B cell (primary cell): ENCODE measurements at places on chromosomes 1 and 21. TPM values are rescaled to one million over a fixed set of nuclear protein-coding genes. Genes with fewer than 3 reads are reported as not detected.

DNA sequence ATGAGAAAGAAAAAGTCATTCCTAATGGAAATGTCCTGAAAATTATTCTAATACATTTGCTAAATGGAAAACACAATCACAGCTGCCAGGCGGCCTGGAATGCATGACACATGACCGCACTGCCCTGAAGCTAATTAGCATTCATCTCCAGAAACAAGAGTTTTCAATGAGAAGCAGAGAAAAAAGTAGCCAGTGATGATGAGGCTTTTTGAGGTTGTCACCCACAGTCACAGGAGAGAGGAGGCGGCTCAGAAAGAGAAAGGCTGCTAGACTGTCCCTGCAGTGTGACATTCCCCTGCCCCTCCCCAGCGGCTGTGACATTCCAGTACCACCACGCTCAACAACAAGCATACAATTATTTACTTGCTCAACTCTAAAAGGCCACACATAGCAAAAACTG is 122.9 kb upstream of the KRTAP19-8 start:
- DNase-seq, result no peak

GRCh38 chr1:54114955-54115354 is 37.8 kb downstream of the CDCP2 start:
- no peak for DNase-seq

DNA sequence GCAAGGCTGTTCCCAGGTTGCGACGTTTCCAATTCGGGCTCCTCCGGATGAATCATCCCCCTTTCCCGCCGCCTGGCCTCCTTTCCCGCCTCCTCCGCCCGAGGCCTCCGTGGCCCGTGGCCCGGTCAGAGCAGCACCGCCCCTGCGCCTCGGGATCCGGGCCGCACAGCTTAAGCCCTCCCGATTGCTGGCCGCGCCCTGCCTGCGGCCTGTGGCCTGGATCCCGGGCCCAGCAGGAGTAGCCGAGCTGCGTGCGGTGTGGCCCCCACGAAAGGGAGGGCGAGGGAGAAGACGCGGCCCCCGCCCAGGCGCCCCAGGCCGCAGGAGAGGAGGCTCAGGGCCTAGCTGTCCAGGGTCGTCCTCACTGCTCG is 1.0 kb downstream of the TMEM200B start:
- no peak for DNase-seq

DNA sequence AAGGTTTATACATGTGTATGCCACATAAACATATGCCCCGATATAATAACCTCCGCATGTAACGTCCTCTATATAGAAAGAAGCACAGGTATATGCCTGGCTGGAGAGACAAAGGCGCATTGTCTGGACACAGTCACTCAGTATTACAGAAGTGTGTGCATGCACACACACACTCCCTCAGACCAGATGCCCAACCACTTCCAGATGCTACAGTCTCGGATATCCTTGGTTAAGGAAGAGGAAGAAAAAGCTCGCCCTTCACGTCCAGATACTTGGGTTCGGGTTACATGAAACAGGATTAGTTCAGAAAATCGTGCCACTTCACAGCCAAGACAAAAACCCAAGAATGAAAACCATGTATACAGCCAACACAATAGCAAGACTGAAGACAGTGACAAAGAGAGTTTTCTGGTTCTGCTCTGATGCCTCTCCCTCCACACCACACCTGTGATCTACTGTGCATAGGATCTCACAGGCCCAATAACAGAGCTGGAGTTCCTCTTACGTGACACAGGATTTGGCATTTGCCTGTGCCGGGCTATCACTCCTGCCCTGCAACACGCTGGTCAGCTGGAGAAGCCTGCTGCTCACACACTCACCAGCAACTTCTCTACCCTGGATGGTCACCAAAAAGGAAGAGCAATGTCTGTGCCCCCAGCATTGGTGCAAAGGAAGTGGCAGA is 75.0 kb downstream of the SSBP3 start:
- DNase-seq, result no peak

DNA sequence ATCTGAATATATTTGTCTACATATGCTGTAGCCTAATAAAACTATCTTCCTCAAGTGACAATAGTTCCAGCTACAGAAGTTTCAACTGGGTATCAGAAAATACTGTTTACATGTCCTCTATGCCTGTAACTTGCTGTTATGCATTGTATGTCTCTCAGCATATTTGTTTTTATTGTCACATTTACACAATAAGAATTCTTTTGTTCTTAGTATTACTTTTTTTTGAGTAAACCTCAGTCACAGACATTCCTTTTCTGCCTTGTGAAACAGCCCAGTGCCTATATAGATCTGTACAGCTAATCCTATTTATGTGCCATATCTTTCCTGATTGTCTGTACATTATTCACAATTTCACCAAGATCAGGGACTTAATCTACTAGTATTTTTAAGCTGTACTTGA is 565.2 kb downstream of the NEGR1 start:
- DNase-seq, result no peak

- DNase-seq, result no peak
Measured at GRCh38 chr1:62904856-62905225, 120.9 kb downstream of the ATG4C start.

GRCh38 chr1:186175588-186175987 is 199.5 kb downstream of the TPR start:
- DNase-seq, result no peak

- no peak for DNase-seq
Measured at GRCh38 chr21:34031835-34032370, 41.5 kb upstream of the MRPS6 start.

DNA sequence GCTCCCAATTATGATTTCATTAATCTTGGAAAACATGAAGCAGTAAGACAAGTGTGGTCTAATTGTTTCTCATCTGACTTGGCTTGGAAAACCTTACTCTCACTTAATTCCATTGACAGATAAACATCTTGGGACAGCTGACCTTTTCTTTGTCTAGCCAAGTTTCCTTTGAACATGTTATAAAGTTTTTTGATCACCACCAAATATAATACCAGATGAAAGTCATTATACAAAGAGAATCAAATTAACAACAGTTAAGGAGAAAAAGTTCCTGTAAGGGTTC is 50.2 kb downstream of the ALG14 start:
- no peak for DNase-seq

DNA sequence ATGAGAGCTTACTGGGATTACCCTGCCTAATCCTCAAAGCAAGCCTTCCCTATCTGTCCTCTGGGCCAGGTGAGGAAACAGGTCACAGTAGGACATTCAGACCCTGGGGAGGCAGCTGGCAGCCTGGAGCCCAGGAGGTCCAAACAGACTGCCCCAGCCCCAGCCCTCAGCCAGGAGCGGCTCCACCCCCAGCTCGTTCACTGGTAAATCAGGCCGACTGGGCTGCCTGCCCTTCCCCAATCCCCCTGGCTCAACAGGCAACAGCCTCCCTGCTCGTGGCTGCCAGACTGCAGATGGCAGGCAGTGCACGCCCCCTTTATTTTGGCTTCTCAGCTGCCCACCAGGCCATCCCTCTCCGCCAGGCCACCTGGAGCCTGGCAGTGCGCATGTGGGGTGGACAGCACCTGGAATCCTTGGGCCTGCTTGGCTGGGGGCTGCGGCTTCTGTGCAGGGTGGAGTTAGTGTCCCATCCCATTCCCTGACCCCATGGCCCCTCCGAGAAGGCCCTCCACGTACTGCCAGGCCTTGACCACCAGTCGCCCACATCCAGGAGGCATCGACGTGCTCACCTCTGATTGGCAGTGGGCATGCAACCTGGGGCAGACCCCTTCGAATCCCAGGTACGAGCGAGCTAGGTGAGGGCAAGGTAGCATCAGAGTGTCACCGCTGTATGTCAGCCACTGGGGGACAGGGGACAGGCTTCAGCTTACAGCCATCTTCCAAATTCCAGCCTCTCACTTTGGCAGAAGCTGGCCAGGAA is 11.2 kb upstream of the ZNF670 start:
- DNase-seq, result no peak

GRCh38 chr1:55309786-55310504 is 94.8 kb upstream of the USP24 start:
- no peak for DNase-seq

- no peak for DNase-seq
Measured at GRCh38 chr1:226602186-226603021, 53.8 kb downstream of the STUM start.

GRCh38 chr1:236000781-236001180 is 64.1 kb downstream of the NID1 start:
- no peak for DNase-seq

DNA sequence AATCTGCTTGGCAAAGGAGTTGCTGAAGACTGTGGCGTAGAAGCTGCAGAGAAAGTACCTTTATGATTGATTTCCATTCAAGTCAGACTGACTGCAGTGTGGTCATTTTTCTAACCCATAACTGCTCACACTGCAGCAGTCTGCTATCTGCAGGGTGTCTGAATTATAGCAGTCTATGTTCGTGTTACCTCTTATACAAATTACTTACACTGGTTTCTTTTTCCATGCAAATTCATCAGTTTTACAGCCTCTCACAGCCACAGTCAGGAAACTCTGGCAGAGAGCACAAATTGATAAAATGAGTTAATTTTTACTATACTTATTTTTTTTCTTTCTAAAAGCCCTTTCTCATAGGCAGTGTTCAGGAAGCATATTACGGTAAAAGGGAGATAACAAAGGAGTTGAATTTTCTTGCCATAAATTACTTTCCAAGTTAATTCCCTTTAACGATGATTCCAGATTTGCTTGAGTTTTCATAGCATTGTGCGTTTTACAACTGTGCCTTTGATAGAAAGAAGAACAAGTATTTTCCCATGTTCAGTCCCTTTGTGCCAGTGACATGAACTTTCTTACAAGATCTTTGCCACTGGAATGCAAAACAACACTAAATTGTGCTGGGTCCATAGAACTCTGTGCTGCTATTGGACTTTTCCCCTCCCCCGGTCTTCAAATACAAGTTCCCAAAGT is 261.5 kb downstream of the NFIA start:
- DNase-seq, result no peak

GRCh38 chr1:155083052-155083541 is 4.5 kb downstream of the EFNA3 start:
- DNase-seq, result no peak

DNA sequence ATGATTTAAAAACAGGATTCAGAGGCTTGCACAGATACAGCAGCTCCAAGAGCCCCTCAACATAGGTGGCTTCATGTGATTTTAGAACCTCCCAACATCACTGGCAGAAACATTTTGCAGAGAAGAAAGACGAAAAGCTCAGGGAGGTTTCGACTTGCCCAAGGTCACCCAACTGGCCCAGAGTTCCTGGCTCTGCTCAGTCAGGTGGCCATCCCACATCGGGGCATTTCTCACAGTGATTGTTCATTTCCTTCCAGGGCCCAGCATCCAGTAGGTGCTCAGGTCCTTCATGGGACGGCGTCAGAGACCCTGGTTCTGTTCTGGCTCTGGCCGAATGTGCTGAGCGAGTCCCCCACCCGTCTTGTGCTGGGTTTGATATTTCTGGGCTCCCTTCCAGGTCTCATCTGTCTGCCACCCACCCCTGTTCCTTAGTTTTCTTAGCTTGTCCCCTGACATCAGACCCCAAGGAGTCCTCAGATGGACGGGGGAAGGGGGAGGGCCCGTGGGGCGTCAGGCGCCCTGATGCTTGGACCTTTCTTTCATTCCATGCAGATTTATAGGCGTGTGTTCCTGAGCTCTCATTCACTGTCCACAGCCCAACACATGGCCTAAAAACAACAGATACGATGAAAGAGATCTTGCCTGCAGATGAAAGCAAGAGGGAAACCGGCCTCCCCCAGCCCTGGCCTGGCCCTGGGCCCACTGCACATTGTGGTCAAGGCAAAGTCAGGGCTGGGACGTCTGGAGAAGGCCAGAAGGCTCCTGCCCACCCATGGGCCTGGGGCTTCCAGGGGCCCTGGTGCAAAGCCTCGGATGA is 123.1 kb upstream of the ZBTB40 start:
- no peak for DNase-seq

DNA sequence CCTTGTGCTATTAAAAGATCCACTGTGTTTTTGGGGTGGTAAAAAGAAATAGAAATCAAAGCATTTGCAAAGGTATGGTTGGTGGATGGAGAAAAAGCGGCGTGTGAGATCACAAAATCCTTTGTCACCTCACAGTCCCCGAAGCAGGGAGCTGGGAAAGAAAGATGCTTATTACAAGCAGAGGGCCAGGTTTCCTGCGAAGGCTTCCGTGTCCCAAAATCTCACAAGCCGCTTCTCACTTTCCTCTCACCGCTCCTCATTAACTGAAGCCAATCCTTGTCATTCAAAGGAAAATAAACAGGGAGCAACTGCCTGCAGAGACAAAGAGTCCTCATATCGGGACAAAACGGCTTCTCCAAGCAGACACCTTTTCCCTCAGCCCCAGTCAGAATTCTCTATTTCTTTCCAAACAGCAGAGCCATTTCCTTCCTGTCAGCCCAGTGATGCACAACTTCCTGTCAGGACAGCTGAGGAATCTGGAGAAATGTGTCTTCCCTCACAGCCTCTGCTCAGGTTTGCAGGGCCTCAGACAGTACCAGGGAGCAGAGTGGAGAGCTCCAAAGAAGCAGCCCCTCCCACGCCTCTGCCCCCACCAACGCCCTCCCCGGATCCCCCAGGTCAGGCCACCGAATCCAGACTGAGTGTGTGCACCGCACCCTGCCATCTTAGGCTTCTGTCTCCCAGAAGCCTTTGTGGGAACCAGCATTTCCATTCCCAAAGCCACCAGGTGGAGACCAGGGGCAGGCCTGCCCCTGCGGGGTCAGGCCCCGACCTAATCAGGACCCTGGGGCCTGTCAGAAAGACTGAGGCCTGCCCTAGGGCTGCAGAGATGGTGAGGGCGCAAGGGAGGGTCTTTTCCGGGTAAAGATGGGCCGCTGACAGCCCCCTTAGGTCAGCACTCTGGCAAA is 29.6 kb downstream of the KCNN3 start:
- no peak for DNase-seq

GRCh38 chr1:29260531-29260930 is 24.2 kb downstream of the PTPRU start:
- no peak for DNase-seq

DNA sequence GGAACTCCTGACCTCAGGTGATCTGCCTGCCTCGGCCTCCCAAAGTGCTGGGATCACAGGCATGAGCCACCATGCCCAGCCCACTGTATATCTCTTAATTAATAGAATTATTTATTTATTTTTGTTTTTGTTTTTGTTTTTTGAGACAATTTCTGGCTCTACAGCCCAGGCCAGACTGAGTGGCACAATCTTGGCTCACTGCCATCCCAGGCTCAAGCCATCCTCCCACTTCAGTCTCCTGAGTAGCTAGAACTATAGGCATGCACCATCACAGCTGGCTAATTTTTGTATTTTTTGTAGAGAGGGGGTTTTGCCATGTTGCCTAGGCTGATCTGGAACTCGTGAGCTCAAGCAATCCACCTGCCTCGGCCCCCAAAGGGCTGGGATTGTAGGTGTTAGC is 15.7 kb upstream of the WDTC1 start:
- DNase-seq, result no peak

- DNase-seq, result no peak
Measured at GRCh38 chr1:213369465-213369864, 318.4 kb downstream of the RPS6KC1 start.

GRCh38 chr1:21585037-21585436 is 75.8 kb downstream of the ALPL start:
- DNase-seq, result no peak

GRCh38 chr21:29571949-29572348 is 273.2 kb downstream of the BACH1 start:
- DNase-seq, result no peak

GRCh38 chr1:59684698-59685097 is 130.1 kb upstream of the HOOK1 start:
- no peak for DNase-seq

Gene KCNJ10
- total RNA-seq, result not detected in 2 replicates

Gene CHTOP
- 156 TPM in 2 replicates for total RNA-seq

Gene RGS8
- not detected in 2 replicates for total RNA-seq

Gene MROH7
- not detected in 2 replicates for total RNA-seq

Gene SH2D1B
- total RNA-seq, result 0.15 TPM in 1 of 2 replicates, not detected in the other

Gene TESK2
- total RNA-seq, result 26.2 and 27.0 TPM in 2 replicates

Gene FCRLB
- 3.0 and 3.8 TPM in 2 replicates for total RNA-seq

Gene RBM11
- total RNA-seq, result 3.0 and 3.4 TPM in 2 replicates

Gene OR2T29
- total RNA-seq, result 1.9 and 3.1 TPM in 2 replicates

Gene COL24A1
- total RNA-seq, result not detected in 2 replicates
